ENCODE measurements at places on chromosomes 4 and X.
A peak's percentile ranks its signal among the peaks of the same experiment; 100 is the strongest.

DNA sequence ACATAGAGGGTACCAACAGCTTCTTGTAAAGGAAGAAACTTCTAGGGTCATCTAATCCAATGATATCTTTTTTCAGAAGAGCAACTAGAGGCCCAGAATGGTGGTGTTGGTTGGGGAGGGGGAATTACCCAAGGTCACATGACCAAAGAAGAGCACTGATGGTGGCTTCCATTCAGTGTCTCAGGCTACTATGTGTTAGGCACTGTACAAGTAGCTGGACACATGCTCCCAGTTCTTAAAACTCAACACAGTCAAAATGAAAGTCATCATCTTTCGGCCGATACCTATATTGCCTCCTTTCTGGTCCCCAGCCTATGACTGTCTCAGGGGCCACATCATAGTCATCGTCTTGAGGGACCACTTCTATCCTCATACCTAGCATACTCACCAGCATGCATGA, 88.1 kb downstream of the ARHGAP6 start:
- no peak for DNase-seq

GRCh38 chr4:176367771-176368465, 48.2 kb downstream of the SPCS3 start:
- no peak for DNase-seq

DNA sequence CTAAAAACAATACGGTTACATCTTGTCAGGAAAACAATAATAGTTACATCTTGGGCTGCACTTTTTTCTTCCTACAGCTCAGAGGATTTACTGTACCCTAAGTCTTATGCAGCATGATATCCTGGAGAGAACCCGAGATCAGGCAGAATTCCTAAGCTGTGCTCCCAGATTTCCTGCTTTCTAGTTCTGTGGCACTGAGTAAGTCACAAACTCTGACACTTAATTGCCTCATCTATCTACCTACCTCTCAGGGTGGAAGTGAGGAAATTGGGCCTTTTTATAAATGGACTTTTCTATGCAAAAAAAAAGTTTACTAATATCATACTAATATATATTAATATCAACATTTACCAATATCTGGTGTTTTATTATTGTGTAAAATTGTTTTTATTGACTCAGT, 438.5 kb downstream of the INPP4B start:
- DNase-seq: peak; percentile 40

DNA sequence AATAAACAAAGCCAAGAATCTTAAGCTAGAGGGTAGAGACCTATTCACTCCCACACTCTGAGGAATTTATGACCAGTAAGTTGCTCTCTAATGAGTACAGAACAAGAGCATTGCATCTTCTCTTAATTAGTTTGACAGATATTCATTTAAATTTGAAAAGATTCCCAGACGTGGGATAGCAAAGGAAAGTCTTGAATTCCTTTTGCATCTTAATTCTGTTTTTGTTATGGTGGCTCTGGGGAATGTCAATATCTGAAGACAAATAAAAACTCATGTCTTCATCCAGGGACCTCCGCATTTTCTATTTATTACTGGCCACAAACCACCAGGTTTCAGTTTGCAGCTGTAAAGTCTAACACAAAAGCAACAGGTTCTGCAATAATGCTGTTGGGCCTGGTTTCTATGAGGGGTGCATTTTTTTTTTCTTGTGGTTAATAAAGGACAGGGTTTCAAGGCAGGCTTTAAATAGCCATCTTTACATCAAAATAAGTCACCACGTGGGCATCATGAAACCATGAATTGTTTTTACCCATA, 172.3 kb downstream of the SHROOM3 start:
- peak; percentile 58 for DNase-seq

GRCh38 chr4:39568805-39569204, 41.6 kb upstream of the UGDH start:
- peak; percentile 14 for DNase-seq

DNA sequence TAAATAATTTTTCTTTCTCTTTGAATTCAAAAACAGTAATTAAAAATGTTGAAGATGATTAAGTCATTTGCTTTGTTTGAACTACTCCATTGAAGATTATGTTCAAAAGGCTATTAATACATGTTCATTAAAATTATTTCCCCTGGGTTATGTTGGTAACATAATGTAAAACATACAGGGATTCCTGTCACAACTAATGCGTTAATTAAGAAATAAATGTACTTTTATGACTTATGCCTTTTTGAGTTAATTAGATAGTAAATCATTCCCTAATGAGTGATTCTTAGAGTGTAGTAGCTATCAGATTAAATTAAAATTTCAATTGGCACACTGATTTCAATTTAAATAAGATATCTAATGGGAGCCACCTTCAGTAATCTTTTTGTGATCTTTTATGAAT, 549.1 kb downstream of the ANKRD50 start:
- no peak for DNase-seq

DNA sequence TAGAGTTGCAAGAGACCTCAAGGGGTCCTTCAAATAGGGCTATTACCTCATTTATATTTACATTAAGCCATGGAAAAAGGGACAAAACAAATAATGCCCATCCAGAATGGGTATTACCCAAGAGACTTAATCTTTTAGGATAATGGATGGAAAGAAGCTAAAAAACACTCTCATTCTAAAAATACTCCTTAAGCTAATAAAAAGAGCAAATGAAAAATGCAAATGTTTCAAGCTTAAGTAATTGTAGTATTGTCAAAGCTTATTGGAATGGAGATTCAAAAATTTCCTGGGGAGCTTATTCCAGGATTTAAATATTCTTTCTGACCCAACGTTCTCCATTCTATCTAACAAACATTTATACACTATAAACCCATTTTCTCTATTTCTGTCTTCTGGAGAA, 107.8 kb upstream of the SPIN4 start:
- DNase-seq: no peak

- DNase-seq: peak; percentile 65
Observed at GRCh38 chrX:23900220-23900797, 7.4 kb downstream of the APOO start.

DNA sequence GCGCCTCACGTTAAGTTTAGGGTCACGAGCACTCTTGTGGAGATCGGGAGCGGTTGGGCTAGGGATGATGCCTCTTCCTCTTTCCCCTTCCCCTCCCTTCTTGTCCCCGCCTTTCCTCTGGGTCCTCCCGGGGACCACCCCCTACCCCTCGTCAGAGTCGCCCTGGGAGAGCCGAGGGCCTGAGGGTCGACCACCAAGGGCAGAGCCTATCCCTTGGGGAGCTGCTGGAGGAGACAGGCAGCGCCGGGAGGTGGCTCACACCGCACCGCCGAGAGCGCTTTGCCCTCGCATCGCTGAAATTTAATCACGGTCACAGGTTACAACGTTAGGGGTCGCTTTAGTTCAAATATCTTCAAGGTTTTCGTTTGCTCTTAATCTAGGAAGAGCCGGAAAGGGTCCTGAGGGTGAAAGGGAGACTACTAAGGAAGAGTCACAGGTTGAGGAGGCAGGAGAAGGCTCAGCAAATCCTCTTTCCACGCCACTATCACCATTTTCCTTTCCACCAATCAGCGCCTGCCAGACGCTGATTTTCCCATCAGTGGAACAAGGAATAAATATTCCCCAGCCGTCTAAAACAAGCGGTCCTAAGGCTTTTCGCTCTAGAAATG, 528 bp upstream of the SNCA start:
- peak; percentile 38 for DNase-seq

GRCh38 chrX:46044486-46044885, 500.7 kb downstream of the ZNF674 start:
- no peak for DNase-seq

DNA sequence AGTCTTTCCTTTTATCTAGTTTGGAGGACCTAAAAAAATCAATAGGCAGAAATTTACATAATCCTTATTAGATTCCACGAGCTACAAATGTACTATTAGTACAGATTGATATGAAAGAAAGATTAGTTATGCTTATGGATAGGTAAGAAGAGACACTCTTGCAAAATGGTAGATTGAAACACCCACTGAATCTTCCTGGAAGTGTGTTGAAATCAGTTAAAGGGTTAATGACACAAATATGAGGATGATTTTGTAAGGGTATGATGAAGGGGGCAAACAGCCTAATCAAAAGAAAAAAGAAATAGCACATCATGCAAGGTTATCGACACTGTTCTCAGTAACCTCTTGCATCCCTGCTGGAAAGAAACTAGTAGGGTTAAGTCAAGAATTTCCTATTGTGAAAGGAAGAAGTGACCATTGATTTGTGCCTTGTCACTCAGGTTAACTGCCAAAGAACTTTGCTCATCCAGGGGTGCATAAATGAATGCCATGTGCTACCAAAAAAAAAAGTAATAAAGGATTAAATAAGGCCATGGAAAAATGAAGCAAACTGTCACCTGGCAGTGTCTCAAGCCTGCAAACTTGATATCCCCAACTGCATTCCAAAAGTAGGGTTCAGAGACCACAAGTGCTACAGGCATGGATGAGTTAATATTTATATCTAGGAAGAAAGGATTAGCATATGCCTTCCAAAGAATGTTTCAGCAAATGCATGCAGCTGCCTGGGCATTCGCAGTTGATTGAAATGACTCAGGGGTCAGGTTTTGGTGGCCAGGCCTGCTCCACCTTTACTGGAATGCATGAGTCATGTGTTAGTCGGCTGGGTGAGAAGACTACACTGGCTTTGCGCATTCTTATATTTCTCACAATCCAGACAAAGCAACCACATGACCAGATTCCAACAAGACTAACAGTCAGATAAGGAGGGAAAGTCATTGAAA, 78.3 kb upstream of the ATXN3L start:
- peak; percentile 99 for DNase-seq

- no peak for DNase-seq
Observed at GRCh38 chr4:76035799-76036380, at the start of gene CXCL11. Gene CXCL11 (minus strand): TSS chr4:76036070. CDS start chr4:76035987, 83 bp downstream.

DNA sequence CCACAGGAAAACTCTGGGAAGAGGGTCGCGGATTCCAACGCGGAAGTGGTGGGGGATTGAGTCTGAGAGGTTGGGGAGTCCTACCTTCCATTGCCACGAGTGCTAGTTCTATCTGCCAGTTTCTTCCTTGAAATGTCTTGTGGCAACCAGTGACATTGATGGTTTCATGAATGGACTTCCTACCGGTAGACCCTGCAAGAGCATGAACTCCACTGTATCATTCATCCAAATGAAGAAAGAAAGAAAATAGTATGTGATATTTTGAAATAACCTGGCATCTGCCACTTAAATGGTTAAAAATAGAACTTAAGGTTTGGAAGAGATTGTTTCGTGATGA, 1.1 kb upstream of the SLC10A7 start:
- DNase-seq: peak; percentile 12

DNA sequence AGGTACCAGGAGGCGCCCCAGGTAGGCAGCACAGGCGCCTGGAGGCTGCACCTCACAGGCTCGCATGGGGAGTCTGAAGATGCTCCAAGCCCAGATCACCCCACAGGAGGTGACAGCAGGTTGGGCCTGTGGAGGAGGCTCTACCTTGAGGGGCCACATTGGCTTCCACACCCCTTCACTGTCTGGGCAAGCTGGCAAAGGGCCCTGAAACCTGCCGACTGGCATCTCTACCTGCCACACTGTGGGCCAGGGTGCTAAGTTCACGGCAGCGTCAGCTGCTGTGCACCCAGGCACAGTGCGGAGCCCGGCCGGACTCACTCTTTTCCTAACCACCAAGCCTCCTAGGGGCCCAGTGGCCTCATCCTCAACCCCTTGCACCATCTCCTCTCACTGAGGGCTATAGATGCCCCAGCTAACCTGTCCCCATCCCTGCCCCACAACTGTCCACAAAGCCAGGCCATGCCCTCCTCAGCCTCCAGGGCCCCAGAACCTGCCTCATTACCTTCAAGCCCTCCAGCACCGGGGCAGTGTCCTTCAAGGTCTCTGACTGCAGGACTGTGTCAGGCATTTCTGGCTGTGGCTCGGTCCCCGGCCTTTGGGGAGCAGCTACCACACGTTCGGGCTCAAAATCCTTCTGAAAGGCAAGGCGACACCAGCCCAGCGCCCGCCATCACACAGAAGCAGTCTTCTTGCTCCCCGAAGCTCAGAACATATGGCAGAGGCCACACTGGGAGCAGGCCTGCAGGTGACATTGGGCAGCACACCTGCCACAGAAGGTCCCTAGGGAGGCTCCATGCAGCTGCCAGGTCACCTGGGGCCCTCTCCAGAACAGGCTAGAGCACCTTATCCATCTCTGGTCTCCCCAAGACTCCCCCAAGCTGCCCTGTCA, 28.8 kb downstream of the FGFR3 start:
- DNase-seq: no peak

- no peak for DNase-seq
Observed at GRCh38 chr4:71210823-71211222, 128.0 kb upstream of the SLC4A4 start.

GRCh38 chr4:21451032-21451431, 497.5 kb downstream of the KCNIP4 start:
- peak; percentile 91 for DNase-seq

DNA sequence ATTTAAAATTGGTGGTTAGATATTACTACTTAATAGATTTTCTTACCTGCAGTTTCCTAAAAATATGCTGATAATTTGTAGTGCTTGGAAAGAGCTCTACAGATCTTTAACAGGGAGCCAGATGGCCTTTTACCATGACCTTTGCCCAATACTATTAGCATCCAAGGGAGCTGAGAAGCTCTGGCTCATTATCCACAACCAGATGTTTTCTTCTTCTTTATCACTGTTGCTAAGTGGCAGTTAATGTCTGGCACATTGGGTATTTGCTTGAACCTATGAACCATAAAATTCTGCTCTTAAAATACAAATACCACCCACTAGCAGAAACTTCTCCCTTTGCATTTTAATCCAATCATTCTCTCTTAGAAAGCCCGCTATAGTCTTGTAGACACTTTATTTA, 1480.3 kb downstream of the C4orf33 start:
- DNase-seq: no peak

GRCh38 chrX:78124307-78124706, 15.1 kb downstream of the TAF9B start:
- DNase-seq: no peak

- DNase-seq: peak; percentile 60
Observed at GRCh38 chr4:23171976-23172375, 479.2 kb downstream of the GBA3 start.

- DNase-seq: no peak
Observed at GRCh38 chr4:13872155-13872554, 244.6 kb upstream of the BOD1L1 start.

GRCh38 chr4:176539785-176540175, 220.0 kb downstream of the SPCS3 start:
- DNase-seq: peak; percentile 60

Data from M059J (cell line).